ENCODE measurements at places on chromosomes 1 and 21.

DNA sequence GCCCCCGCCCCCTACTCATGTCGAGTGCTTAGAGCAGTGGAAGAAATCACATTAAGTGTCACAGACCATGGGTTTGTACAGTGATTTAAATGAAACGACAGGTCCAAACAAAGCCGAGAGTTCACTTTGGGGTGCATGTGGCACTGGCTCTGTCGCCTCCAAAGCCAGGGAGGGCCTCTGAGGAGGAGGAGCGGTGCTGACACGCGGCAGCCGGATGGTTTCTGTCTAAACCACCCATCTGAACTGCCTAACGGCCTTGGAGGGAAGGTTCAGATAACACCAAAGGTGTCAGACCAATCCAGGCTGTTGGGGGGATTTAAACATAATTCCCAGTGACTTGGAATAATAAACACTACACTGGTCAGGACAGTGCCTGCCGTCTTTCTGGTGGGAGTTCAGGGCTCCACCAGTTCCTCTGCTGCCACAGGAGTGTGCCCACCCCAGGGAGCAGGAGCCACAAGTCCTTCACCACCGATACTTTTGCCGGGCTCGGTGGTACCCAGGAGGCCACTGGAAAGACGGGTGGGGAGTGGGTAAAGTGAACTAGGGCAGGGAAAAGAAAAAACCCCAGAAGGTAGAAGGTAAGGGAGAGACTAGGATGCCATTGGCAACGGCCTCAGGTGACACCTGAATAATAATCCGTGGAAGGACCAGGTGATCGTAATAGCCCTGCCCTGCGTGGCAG is 78.2 kb downstream of the SLC66A1 start:
- no peak for DNase-seq

DNA sequence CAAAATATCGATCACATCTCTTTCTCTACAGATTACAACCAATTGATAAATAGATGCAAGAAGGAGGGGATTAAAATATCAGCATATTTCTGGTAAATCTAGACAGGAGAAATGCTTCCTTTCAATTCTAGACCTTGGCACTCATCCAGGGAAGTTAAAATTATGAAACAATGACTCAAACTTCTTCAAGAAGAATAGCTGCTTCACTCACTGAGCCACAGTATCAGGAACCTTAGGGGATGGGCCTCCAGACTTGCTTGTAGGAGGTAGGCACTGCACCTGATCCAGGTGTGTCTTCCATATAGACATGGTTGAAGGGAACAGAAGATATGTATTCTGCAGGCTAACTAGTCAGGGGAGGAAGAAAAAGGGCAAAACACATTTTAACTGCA is 9.8 kb downstream of the SLAMF7 start:
- no peak for DNase-seq

GRCh38 chr1:209749670-209750323 is 6.1 kb upstream of the TRAF3IP3 start:
- DNase-seq, result no peak

DNA sequence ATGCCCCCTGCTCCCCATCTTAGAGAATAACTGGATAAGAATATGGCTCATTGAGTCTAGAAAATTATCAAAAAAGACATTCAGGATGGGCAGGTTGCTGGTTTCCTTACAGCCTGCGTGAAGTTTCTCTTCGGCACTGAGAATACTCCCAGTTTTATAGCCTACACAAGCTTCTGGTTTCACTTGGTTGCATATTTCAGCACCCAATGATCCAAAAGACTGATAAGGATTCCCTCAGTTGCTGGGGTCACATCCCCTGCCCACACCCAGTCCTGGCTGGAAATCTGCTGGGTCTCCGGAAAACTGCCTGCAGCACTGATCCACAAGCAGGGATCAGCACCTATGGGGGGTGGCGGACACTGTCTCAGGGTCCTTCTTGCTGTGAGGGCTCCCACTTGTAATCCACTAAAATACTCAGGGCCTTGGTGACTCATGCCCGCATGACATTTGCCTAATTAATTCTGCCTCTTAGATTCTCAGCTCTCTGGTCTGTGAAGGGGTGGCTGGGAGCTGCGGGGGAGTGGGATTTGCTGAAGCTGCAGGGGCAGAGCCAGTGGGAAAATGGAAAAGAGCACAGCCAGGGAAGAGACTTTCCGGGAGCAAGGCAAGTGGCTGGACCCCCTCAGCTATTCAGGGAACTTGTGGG is 142.5 kb downstream of the ZNF648 start:
- peak; percentile 69 for DNase-seq

DNA sequence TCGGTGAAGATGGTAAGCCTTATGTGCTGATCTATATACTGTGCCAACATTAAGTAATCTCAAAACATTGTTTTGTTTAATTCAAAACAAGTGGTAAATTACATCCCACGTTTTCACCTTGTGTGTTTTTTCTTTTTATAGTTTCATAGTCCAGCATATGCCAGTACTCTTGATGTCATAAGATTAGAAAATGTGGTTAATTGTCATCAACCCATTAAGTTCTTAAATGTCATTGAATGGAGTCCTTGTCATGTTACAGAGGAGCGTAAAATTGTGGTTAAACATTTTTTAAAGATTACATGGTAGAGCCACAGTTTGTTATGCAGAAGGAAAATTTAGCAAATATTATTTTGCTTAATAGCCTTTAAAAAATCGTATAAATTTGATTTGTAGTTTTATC is 93.1 kb downstream of the FNBP1L start:
- no peak for DNase-seq

DNA sequence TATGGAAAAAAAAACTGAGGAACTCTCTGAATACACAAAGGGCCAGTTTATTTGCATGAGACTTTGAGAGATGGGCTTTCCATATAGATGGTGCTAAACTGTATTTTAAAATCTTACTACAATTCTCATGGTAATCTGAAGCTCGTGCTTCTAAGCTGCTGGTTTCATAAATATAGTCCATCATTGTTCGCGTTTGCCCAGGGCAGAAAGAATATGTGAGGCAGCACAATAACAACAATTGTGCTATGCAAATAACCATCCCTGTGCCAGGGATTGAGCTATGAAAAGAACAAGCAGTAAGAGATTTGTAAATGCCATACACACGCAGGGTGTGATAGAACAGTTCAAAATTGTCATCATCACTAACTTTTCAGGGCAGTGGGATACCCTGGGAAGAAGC is 4.9 kb upstream of the EPS15 start:
- no peak for DNase-seq

GRCh38 chr1:215079456-215079855 is 3.1 kb upstream of the KCNK2 start:
- DNase-seq, result no peak

DNA sequence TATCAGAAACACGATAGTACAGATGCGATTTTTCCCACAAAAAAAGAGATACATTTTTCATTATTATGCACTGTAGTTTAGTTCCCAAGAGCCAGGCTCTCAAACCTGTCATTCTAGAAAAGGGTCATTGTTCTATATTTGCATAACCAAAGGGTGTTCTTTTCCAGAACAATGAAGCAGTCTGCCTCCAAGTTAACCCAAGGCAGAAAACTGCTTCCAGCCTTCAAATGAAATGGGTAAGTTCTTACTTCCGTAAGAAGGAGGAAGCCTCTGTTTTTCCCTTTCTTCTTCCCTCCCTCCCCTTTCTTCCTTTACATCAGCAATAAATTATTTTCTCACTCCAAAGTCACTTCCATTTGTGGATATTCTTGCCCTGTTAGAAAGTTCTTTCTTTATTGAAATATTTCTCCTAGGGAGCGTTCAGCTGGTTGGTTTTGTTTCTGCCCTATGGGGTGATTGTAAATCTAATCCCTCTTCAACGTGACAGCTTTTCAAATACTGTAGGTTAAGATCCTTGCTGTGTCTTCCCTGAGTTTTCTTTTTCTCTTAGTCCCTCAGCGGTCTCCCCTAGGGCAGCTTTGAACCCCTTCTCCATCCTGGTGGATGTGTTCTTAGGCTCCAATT is 77.3 kb upstream of the PTGFRN start:
- DNase-seq, result no peak

DNA sequence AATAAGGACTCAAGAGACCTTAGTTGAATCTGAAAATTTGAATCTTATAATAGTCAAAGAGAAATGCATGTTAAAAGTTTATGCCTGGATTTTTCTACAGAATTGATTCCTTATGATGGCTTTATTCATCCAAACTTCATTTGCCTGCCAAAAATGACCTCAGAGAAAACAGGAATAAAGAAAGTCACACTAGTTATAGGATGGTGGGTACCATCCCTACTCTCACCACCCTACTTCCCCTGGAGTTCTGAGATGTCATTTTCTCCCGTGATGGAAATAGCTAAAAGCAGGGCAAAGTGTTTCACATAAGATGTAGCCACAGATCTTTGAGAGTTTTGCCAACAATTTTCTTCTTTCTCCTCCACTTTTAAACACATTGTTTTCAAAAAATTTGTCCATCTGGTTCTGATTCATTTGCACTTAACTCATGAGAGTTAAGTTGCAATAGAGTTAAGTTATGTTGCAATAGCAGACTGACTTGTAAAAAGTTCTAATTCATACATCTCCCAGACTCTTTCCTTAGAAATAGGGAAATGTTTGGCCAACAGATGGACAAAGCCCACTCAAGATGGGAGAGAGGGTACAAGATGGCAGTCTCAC is 384.6 kb downstream of the PLPP3 start:
- no peak for DNase-seq

DNA sequence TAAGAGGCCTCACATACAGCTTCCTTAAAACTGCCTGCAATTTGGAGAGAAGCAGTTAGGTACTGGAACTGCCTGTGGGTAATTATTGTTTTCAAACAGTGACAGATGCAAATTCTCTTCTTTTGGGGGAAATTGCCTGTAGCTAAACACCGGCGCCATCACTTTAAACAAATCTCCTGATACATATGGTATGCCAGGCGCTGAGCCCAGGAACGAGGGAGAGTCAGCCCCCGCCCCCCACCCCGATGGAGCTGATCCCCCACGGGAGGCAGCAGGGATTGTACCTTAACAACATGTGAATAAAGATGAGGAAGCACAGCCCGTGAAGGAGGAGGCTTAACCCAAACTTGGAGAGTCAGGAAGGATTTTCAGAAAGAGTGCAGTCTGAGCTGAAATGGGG is 7.1 kb downstream of the TMEM51 start:
- no peak for DNase-seq

- DNase-seq, result no peak
Measured at GRCh38 chr1:2159124-2159523, 35.4 kb downstream of the FAAP20 start.

DNA sequence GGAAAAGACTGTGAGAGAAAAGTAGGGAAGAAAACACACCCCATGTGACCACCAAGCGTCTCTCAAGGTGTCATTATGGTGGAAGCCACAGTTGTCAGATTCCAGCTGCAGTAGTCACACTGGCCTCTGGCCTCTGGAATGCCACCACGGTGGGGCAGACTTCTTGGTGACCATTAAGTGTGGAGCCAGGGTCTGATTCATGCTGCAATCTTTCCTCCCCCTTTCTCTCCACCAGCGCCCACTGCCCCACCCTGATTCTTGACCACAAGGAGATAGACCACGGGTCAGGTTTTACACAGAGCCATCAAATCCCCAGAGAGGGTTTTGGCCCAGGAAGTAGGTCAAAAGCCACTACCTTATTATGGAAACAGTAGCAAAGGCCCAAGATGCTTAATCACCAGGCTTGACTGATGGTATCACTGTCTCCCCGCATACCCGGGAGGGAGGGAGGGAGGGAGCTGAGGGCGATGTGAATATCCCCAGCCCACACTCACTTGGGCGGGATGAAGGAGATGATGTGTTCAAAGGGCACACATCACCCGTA is 52.7 kb upstream of the GRHL3 start:
- DNase-seq, result peak; percentile 100

- no peak for DNase-seq
Measured at GRCh38 chr21:35011681-35012080, 37.4 kb downstream of the RUNX1 start.

GRCh38 chr1:224080115-224080774 is 33.7 kb upstream of the FBXO28 start:
- DNase-seq, result no peak

All from islet precursor cell (in vitro differentiated cells).